ENCODE measurements at places on chromosomes 4 and X.

DNA sequence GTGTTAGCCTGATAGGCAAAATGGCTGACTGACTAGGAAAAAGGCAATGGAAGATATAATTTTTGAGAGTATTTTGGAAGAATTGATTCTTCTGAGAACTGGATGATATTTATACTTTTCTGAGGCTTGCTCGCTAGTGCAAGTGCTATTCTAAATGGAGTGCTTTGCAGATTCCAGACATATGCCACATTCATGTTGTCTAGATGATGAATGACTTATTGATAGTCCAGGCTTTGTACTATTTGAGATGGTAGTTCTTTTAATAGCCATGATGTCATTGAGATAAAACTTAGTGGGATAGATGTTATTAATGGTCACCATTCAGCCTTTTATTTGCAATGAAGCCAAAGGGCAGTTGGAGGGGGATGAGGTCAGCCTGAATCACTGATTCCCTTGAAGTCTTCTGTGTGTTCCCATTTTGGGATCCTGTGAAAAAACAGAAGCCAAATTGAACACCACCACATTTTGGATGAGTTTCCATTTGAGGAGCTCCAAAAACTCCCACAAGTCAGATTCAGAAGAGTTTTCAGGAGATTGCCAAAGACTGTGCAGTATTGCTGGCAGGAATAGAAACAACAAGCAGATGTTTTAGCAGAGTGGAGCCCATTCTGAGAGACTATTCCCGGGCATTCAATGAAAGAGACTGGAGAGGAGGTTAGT, 184.1 kb downstream of the IL1RAPL2 start:
- no peak for ATAC-seq

DNA sequence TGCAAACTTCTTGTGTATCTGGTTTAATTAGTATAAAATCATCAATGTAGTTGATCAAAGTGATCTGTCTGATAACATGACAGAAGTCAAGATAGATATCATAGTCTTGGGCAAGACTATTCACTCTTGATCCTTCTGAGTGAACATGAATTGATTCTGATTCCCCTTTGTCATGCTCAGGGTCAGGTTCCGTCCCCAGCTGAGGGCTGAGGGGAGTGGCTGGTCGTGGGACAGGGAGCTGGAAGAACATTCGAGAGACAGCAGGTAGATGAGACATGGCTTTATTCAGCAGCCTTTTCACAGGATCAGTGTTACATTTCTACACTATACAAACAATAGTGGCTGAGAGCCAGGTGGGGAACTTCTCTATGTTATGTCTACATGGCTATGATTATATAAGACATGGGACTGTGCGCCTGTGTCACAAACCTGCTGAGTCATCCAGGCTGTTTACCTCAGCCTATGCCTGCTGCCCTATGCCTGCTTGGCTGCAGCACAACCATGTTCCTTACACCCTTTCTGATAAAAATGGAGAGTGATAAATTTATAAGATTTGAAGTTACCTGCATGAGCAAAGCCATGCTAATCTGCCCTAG, 586.9 kb upstream of the NR3C2 start:
- no peak for ATAC-seq

- no peak for ATAC-seq
Measured at GRCh38 chr4:47621181-47621580, 136.1 kb downstream of the ATP10D start.

DNA sequence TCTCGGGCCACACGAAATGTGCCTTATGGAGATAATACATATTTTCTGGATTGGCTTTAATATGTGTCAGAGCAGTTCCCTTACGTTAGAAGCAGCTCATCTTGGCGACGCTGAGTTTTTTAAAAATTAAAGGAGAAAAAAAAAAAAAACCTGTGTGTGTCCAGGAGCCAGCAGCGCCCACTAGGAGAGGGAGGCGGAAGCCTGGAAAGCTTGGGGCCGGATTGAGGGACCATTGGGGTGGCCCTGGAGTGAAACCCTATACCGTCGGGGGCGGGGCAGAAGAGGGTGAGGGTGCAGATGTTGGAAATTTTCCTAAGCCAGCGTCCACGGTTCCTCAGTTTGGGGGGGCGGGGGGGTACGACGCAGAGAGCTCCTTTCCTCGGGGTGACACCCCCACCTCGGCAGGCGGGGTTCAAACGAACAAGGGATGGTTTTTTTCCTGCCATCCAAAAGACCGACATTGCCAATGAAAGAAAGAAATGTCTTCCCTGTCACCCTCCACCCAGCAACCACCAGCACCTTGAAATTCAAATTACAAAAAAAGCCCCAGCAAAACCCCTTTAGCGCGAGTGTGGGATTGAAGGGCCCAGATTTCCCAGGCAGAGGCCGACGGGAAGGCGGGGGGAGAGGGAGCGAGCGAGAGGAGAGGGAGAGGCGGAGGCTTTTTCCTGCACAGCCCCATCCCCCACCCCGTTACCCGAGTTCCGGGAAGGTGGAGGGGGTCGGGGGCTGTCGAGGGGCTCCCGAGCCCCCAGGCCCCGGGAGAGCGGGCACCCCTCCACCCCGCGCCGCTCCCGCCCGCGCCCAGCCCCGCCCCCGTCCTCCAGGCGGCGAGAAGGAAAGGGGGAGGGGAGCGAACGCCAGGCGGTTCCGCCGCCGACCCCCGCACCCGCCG, 859 bp downstream of the SMARCA1 start:
- no peak for ATAC-seq

GRCh38 chr4:105630670-105631655, 77.5 kb downstream of the INTS12 start:
- ATAC-seq: no peak

- ATAC-seq: no peak
Measured at GRCh38 chr4:94548571-94548970, 96.8 kb downstream of the PDLIM5 start.

DNA sequence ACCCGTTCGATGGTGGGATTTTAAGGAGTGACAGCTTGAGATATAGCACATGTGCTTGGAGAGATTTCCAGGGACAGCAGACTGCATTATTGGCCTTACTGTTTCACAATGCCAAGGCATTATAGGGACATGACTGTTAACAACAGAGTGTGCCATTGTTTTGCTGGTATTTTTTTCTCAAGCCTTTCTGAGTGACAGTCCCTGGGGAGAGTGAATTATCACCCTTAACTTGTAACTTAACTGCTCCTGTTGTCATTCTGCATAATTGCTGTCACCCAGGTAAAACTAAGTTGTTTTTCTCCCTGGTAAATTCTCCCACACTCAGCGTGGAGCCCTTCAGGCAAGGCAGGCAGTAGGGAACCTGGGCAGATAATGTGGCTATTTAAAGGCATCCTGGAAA, 989.2 kb upstream of the LCORL start:
- ATAC-seq: no peak

GRCh38 chr4:165768281-165768680, 104.8 kb upstream of the TLL1 start:
- ATAC-seq: no peak

GRCh38 chrX:18491587-18492340, 66.4 kb downstream of the CDKL5 start:
- no peak for ATAC-seq

- ATAC-seq: no peak
Measured at GRCh38 chr4:38082424-38083385, 122.5 kb downstream of the PTTG2 start.

DNA sequence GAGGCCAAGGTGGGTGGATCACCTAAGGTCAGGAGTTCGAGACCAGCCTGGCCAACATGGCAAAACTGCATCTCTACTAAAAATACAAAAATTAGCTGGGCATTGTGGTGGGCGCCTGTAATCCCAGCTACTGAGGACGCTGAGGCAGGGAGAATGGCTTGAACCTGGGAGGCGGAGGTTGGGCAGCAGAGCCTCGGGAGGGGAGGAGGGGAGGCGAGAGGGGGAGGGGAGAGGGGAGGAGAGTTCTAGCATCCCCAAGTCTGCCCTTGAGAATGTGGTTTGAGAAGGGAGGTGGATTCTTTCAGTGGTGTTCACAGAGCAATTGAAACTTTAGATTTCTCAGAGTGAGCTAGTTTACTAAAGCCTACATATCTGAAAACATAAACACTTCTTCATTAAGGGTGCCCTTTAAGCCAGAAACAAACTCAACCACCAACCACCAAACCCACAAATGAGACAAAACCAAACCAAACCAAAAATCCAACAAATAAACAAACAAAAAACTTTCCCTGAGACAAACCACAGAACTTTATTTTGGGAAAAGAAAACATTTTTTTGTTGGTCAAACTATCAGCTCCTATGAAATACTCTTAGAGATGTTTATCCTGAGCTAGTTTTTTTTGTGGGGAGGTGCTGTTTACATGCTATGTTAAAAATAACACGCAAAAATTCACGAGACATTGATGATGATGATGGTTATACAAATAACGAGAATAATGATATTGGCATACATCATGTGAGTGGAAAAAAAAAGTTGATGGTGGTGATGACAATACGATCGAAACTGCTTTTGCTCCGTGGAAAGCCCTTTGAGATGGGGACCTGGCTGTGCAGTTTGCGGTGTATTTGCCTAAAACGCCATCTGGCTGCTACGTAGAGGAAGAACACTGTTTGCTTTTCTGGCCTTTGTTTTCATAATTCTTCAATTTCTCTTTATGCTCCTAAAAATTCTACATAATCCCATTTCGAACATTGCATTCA, 98.2 kb upstream of the PRKX start:
- ATAC-seq: no peak

GRCh38 chr4:40702800-40703151, 47.0 kb upstream of the NSUN7 start:
- peak; percentile 47 for ATAC-seq

- ATAC-seq: no peak
Measured at GRCh38 chrX:74249963-74250362, 54.0 kb upstream of the ZCCHC13 start.

DNA sequence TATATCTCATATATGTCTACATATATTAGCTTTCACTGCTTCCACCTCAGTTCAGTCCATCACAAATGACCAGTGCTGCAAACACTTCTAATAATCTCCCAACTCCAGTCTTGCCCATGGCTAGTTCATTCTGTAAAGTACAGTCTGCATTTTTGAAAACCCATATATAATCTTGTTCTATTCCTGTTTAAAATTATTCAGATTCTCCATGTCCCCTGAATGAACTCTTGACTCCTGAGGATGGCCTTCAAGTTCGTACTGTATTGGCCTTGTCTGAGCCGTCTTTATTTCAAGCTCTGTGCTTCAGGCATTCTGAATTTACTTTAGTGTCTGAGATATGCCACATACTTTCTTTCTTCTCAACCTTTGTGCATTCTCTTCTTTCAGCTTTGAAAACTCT, 84.7 kb downstream of the PTPN13 start:
- ATAC-seq: no peak

DNA sequence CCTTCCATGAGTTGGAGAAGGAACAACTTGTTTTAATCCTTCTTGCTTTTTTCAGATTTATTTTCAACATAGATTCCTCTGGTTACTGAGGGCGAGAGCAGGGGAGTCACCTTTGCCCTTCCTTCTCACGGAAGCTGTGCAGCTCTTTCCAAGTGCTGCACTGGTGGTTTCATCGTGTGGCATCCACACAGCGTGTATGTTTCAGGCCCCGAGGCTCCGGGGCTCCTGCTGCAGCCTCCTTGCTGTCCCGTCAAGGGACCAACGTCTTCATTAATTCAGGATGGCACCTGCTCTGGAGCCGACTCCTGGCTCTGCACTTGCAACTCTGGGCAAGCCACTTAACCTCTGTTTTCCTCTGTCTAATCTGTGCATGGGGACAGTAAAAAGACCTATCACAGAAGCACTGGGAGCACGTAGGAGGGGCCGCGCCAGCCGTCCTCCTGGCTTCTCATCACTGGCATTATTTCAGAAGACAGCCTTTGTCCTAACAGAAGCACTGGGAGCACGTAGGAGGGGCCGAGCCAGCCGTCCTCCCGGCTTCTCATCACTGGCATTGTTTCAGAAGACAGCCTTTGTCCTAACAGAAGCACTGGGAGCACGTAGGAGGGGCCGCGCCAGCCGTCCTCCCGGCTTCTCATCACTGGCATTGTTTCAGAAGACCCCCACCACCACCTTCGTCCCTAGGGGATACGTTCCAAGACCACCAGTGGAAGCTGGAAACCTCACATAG, 117.8 kb upstream of the NKX1-1 start:
- ATAC-seq: no peak

GRCh38 chr4:13704761-13705160, 77.2 kb upstream of the BOD1L1 start:
- ATAC-seq: no peak

GRCh38 chrX:17644001-17644400, 93.3 kb upstream of the SCML1 start:
- no peak for ATAC-seq

- peak; percentile 63 for ATAC-seq
Measured at GRCh38 chr4:185128272-185129119, 14.6 kb upstream of the SLC25A4 start.

GRCh38 chr4:109915385-109916026, 2.8 kb downstream of the EGF start:
- ATAC-seq: no peak

DNA sequence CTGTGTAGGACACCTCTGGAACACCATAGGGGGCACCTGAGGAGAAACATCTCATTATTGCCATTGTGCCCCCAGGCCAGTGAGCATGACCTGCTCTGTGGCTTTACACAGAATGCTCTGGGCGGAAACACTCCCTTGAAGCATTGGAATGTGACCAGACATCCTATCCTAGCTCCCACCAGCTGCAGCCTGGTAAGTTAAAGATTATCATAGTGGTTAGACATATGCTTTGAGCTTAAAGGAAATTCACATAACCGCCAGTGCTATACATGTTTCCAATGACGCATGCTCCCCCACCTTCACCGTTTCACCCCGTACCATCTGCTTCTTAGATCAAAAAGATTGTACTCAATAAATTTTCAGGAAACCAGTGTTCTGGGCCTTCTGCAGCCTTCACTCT, 217.7 kb upstream of the CENPE start:
- ATAC-seq: no peak

DNA sequence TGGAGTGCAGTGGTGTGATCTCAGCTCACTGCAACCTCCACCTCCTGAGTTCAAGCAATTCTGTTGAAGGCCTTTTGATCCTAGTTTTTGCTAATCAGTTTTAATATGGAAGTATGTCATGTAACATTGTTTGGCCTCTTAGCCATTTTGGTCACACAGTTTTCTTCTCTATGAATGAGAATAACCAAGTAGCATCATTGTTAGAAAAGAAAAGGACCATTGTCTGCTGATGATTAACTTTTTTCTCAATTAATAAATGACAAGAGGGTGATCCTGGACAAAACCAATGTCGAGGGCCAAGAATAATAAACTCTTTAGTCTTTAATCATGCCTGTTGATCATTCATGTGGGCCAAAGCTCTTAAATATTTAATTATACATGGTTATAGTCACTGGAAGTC, 289.3 kb upstream of the MAGEB2 start:
- ATAC-seq: no peak

GRCh38 chr4:121228848-121229247, 64.7 kb upstream of the TNIP3 start:
- no peak for ATAC-seq

DNA sequence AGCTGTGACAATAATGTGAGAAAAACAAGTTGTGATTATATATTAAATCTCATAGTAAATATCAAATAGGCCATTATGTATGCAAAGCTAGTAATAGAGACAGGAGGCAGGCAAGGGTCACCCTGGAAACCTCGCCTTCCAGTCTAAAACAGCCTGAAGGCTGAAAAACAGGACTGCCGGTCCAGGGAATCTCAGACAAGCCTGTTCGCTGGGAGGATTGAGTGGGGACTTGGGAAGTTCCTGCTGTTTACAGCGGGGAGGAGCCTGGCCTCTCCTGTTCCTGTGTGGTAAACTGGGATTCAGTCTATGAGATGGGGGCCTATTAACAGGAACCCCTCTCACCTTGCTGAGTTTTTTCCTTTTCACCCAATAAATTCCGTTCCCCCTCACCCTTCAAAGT, 2317.3 kb downstream of the PCDH7 start:
- ATAC-seq: no peak

- no peak for ATAC-seq
Measured at GRCh38 chrX:40261833-40262156, 164.0 kb upstream of the BCOR start.

- ATAC-seq: no peak
Measured at GRCh38 chrX:70422851-70423341, at the start of gene GDPD2. Gene GDPD2, plus strand, starts transcription at chrX:70423314. Its CDS starts 1,671 bp downstream, at chrX:70424985.

Data from activated CD4-positive, CD25-positive, alpha-beta regulatory T cell treated with anti-CD3 and anti-CD28 coated beads, Interleukin-2, amount 50 U/mL, for 24 hours (primary cell).